EL (cell line): ENCODE measurements at places on chromosomes 6 and 20.

- no peak for DNase-seq
Measured at GRCh38 chr20:753897-754635, 14.2 kb downstream of the SLC52A3 start.

GRCh38 chr6:130076512-130076911 is 58.1 kb downstream of the L3MBTL3 start:
- no peak for DNase-seq

GRCh38 chr6:149545258-149545753 is 537 bp downstream of the PPIL4 start:
- DNase-seq: peak; percentile 67

GRCh38 chr6:25781134-25781533 is 26.6 kb downstream of the SLC17A4 start:
- DNase-seq: no peak

DNA sequence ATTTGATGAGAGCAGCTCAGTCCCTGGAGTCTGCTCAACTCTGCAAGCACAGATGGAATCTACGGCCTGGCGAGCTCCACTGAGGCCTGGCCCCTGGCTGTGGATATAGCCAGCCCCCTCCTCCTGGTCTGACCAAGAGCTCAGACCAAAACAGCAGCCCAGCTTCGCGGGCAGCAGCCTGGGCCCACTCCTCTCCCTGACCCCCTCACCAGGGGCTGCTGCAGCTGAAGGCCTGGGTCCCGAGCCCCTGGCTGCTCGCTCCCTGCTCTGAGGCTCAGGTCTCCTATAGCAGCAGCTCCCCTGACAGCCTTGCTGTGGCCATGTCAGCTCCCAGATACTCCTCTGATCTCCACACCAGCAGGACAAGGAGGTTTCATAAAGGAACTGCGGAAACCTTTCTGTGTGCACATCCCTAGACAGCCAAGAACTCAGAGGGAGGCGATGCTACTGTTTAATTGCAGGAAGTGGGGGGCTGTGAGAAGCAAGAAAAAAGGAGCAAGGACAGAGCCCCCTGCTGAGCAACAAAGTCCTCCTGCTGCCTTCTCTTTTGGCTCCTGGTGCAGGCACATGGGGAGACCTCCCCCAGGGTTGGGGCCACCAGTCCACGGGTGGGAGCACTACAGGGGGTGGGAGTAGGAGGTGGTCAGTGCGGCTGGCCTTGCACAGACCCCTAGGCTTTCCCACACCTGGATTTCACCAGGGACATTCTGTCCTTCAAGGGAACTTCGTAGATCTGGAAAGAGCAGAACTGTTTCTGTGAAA is 38.7 kb upstream of the CST5 start:
- DNase-seq: no peak

DNA sequence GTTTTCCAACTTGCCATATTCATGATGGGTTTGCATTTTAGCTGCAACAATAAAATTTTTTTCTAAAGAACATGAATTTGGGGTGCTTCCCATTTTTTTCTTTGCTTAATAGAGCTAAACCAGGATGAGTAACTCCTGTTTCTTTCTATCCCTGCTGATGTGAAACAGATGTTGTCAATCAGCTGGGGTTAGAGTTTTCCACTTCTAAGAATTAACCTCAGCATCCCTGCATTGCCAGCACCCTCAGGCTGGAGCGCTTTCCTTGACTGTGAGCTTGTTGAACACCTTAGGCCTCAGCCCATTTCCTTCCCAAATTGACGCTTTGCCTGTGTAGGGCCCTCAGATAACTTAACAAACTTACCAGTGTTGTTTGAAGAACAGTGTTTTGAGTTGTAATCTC is 74.5 kb downstream of the PTPN1 start:
- no peak for DNase-seq

DNA sequence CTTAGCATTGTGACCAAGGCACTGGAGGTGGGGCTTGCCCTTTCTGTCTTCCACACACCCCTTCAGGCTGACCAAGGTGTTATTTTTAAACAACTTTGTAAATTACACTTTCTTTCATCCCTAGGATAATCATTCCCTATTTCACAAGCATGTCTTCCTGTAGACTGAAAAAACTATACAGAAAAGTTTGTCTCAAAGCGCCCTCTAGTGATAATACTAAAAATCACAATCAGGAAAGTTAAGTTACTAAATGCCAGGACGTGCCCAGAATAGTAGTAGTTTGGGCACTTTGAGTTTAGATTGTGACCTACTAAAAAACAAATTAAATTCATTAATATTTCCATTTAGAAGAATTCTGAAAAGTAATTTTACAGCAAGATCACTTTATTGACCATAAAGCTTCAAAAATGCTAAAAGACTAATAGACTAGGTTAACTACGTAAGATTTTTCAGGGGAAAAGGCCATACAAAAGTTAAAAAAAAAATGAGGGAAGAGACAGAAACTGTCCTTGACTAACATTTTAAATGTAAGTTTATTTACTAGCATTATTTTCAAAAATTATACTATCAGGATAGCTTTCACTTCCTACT is 123.3 kb upstream of the DUSP22 start:
- peak; percentile 43 for DNase-seq

DNA sequence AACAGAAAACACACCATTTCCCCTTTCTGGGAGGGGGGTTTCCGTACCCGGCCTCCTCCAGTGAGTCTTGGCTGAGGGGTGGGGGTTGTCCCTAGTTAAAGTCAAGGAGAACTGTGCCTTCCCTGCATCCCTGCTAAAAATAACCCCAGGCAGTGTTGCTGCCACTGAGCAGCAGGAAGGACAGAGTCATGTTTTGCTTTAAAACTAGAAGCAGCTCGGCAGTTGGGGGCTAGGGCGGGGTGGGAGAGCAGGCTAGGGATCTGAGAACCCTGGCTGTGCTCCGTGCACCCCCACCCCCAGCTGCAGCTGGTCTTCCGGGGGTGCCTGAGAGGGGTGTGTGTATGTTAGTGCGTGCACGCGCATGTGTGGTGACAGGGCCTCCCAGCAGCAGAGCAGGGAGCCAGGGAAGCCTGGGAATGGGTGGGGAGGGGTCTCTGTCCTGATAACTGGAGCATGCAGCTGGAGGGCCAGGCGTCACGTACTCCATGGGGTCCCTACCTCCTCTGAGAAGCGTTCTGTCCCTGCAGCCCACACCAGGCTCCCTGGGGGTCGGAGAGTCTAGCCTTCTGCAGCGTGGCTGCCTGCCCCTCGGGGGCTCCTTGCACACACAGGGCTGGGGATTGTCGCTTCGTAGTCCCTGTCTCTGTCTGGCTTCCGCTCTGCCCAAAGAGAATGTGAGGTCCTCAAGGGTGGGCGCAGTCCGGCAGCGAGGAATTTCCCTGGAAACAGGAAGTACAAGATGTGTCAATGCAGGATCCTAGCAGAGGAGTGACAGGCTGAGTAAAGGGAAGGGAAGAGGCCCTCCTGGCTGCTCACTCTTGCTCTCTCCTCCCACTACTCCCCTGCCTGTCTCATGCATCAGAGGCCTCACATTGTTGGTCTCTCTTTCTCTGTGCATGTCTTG is 16.8 kb upstream of the ARMC12 start:
- DNase-seq: peak; percentile 29

DNA sequence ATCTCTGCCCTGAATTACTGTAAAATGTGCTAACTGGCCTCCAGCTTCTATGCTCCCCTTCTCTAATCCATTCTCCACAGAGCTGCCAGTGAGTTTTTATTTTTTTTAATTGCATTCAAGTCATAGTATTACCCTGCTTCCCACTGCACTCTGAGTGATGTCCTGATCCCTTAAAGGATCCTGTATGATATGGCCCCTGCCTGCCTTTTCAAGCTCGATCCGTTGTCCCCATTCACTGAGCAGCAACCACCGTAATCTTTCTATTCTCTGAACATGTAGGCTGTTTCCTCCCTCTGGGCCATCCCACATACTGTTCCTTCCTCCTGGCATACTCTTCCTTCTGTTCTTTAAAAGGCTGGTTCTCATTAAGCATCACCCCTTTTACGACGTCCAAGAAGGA is 9.3 kb downstream of the TNFRSF21 start:
- no peak for DNase-seq

- DNase-seq: no peak
Measured at GRCh38 chr6:47967843-47968242, 143.2 kb downstream of the PTCHD4 start.

GRCh38 chr20:59938221-59938620 is 1.9 kb downstream of the PPP1R3D start:
- DNase-seq: peak; percentile 81

- DNase-seq: peak; percentile 84
Measured at GRCh38 chr6:106069478-106069877, 16.7 kb upstream of the PRDM1 start.

GRCh38 chr6:43766500-43766853 is 3.5 kb upstream of the VEGFA start:
- DNase-seq: no peak

DNA sequence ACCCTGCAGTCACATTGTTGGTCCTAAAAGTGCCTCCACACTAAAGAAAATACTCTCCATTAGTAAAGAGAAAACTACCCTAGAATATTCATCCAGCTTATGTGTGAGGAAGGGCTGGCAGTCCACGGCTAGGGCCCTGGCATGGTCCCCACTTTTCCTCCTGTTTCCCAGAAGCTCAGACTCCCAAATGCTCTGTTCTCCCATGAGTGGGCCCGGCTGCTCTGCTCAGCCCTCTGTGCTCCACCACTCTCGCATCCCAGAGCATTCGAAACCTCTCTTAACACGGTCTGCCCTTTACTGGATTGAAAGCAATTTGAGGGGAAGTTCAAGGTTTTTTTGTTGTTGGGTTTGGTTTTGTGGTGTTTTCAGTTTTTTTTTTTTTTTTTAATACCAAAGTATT is 61.8 kb downstream of the APCDD1L start:
- DNase-seq: no peak

DNA sequence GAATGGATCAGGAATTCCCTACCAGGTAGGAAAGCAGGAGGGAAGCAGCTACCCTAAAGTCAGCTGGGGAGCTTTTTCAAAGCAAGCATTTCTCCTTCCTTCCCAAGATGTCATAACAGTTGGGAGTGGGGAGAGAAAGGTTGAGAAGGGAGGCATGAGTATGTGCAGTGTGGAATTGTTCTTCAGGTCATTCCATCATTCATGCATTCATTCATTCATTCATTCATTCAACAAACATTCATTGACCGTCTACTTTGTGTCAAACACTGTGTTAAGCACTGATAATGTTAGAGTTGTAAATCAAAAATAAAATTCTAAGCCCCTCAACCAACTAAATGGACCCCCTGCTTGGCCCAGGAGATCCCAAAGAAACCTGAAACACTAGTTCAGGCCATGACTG is 49.2 kb upstream of the FAM184A start:
- DNase-seq: no peak

- peak; percentile 57 for DNase-seq
Measured at GRCh38 chr6:31871046-31871659, 7.6 kb downstream of the SLC44A4 start.

DNA sequence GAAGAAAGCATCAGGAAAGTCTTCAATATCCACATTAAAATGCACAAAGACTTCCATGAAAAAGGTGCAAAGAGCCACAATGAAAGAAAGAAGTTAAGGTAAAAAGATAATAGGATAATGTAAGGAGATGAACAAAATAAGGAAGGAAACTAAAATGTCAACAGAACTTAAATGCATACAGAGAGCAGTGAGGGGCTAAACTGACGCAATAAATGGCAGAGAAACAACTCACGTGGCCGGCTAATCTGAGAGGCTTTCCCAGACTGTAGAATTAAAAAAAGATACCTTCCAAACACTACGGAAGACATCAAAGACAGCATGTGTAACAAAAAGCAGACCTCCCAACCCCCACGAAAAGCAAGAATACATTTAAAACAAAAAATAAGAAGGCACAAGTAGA is 73.7 kb downstream of the GMDS start:
- DNase-seq: no peak

DNA sequence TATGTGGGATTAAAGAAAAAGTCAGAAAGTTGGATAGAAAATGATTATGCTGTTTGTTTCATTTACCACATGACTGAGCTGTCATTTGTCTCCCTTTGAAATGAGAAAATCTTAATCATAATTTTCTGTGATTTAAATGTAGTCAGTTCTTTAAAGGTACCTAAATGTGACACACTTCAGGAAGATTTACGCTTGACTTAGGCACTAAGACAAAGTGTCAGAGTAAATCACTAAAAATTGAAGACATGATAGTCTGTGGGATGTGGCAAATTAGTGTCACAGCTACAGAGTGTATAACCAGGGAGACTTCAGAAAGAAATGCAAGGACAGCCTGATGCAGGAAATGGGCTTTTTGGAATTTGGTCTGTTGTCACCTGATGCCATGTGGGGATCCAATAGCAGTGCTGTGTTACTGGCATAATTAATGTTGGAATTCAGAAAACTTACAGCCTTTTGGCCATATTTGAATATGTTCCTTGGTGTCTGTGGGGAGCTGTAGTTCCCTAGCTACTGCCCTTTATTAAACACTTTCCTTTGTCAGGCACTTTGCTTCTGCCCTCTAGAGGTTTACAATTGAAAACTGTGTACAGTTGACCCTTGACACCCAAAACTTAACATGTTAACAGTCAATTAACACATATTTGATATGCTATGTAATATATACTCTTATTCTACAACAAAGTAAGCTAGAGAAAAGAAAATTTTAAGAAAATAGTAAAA is 493.8 kb downstream of the UTRN start:
- no peak for DNase-seq

GRCh38 chr20:57444394-57445048 is 53.3 kb downstream of the RBM38 start:
- no peak for DNase-seq

GRCh38 chr20:381581-382290 is 1.2 kb downstream of the TRIB3 start:
- DNase-seq: peak; percentile 83

DNA sequence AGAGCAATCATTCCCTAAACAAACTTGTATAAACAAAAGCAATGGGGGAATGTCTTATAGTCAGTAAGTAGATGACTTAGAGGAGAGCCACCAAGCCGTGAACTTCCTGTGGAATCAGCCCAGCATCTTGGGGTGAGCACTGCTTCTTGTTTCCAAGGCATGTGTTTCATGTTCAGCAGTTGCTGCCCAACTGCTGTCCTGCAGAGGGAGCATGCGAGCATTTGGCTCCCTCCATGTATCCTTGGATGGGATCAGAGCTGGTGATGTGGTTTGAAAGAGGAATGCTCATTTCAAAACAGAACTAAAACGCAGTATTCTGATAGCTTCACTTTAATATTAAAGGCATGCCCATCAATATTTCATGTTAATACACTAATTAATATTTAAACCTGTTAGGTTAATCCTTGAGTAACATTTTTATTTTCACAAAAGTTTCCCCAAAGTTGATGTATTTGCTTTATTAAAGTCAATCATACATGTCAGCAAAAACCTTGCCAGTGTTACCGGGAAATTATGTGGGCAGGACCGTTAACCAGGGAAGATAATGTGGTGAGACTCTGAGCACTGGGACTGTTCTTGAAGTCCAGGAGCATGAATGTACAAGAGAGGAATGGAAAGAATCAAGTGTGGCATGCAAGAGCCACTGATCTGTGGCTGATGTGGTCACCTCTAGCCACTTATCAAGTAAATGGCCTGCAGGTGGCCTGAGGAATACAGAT is 172.1 kb upstream of the GGTLC1 start:
- peak; percentile 35 for DNase-seq

DNA sequence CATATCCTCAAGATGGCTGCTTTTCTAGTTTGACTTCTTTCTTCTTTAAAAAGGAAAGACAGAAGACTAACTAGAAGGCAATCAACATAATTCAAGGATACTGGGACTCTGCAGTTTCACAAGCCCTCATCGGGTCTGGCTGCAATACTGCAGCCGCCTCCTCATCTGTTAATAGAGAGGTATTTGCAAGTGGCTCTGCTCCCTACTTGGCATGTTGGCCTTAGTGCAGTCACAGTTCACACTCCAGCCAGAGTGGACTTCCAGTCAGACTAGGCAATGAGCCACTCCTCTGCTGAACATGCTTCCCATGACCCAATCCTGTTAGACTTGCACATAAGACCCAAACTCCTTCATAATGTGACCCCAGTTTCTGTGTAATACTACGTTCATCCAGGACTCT is 141.9 kb upstream of the ENPP5 start:
- DNase-seq: no peak

GRCh38 chr6:97026298-97026697 is 101.8 kb downstream of the KLHL32 start:
- no peak for DNase-seq
